ENCODE measurements at places on chromosomes 1 and 21.

GRCh38 chr1:168763031-168763430, 34.0 kb upstream of the DPT start:
- no peak for DNase-seq

DNA sequence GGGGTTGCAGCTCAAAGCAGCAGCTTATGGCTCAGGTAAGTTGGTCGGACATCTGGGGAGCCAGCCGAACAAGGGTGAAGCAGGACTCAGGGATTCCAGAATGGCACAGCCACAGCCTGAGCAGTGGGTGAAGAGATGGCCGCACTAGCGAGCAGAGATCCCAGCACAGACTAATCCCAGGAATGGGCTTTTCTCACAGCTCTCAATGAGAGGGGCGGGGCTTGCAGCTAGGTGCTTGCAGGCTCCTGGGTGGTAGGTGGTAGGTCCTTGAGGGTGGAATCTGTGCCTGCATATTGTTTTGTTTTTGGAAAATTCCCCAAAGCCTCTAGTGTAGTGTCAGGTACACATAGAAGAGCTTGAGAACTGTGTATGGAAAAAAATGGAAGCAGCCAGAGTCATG, 9.0 kb downstream of the KIAA0040 start:
- no peak for DNase-seq

DNA sequence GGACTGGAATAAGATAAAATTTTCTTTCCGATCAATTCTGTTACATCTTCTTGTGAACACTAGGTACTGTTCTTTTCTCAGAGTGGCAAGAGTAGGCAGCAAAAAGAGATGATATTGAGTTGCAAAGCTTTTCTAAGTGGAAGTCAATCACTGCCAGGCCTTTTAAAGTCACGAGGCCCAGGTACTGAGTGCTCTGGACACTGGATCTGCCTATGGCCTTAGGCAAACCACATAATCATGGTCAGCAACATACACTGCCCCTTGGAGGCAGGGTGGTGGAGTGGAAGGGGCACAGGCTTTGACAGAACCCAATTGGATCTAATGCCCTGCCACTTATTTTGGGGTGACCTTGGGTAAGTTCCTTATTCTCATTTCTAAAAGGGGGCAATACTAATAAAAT, 41.5 kb downstream of the TSEN15 start:
- no peak for DNase-seq

GRCh38 chr1:5818755-5819154, 173.5 kb downstream of the NPHP4 start:
- no peak for DNase-seq

- DNase-seq = no peak
Observed at GRCh38 chr1:209630383-209631225, 21.6 kb downstream of the LAMB3 start.

- DNase-seq = no peak
Observed at GRCh38 chr21:24561291-24561690, 1046.0 kb downstream of the MRPL39 start.

DNA sequence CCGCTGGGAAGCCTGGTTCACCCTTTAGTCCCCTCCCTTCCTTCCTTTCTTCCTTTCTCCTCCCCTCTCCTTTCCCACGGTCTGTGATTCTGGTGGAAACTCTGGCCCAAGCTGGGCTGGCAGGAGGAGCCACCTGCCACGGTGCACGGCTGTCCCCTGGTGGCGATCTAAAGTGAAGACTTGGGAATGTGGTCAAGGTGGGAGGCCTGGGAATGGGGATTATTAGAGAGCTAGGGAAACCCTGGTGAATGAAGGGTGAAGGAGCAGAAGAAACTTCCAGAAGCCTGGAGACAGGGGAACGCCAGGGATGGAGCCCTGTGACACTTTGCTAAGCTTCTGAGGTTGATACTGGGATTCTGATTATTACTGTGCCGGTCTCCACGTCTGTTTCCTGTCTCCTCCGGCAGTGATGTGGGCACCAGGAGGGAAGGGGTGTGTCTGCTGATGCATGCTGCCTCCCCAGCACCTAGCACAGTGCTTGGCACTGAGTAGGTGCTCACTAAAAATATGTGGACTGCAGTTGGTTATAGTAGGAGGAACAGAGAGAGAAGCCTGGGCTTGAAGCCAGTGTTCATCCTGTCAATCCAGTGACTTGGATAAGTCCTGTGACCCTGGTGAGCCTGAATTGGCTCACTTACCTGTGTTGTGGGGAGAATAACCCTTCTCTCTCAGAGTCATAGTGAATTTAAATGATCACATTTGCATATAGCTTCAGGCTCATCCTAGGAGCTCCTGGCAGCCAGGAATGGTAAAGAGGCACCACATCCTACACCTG, 71.2 kb upstream of the NBPF3 start:
- peak; percentile 32 for DNase-seq

DNA sequence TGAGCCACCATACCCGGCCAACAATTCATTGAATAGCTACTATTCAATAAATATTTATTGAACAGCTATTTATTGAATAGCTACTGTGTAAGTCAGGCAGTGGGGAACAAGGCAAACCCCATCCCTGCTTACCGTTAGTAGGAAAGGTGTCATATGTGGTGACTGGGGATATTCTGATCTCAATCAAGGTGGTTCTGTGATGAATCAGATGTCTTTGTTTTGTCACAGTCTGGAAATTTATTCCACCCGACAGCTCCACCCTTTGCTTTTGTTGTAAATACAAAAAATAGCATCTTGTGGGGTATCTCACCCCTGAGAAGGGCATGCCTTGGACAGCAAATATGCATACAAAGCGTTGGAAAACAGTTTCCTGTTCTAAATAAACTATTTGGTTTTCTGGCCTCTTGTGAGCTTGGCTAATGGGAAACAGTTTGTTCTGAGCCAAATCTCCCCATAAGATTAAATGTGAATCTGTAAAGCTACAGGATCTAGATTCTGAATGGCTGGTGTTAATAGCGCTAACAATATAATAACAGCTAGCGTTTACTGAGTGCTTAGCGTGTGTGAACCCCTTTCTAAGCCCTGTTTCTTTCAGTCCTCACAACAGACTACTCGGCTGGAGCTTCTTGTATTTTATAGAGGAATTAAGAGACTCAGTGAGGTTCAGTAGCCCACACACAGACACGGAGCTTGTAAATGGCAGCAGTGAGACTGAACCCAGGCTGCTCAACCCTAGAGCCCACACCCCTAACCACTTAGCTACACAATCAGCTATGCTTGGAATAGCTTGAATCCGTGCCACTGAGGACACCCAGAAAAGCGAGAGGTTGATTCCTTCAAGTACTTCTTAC, 5.5 kb downstream of the PDPN start:
- no peak for DNase-seq

DNA sequence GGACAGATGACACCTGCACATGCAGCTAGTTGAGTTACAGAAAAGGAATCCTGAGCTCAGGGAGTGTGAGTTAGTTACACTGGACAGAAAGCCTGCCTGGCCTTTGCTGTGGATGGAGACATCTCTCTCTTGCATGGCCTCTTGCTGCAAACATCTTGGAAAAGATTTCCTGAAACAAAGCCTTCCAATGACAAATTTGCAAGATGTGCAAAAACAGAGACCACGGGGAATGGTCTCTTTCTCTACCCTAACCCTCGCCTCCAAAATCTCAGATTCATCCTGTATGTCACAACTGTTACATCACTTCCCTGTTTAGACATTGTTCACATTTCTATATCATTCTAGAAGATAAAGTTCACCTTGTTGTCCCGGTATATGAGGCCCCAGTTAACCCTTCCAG, 415.6 kb downstream of the RYR2 start:
- DNase-seq = no peak

DNA sequence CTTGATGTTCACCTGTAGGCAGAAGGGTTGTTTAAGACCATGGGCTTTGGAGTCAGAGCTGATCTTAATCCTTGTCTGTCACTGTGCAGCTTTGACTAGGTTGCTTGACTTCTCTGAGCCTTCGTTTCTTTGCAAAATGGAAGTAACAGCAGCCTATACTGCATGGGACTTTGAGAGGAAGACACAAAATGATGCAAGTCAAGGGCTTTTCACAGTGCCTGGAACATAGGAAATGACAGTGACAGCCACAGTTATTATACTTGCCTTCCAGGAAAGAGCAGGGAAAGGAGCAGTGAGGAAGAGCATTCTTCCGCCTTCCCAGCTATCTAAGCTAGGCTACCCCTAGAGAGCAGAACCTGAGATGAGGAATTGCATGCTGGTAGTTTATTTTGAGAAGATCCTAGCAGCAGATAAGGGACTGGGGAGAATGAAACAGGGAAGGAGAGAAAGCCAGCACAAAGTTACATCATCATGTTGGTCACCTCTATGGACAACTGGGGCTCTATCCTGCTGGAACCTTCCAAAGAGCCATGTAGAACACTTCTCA, 3.1 kb downstream of the CSF3R start:
- no peak for DNase-seq

GRCh38 chr1:17251246-17251645, 2.3 kb downstream of the PADI3 start:
- no peak for DNase-seq

GRCh38 chr1:220217383-220217988, 54.8 kb downstream of the RAB3GAP2 start:
- DNase-seq = no peak

DNA sequence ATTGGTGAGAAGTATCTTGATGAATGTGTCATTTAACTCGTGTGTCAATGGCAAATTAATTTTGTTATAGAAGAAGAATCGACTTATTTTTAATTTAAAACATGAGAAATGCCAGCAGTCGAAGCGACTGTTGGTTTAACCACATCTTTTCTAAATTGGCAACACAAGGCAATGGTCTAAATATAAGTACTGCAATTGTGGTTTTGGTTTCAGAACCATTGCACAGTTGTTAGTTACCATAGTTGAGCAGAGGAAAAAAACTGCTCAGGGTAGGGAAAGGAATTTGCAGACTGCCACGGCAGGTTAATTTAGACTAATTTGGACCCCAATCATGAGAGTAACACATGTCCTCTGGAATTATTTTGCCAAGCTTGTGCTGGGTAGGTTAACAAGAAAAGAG, 185.6 kb upstream of the RUNX1 start:
- no peak for DNase-seq

DNA sequence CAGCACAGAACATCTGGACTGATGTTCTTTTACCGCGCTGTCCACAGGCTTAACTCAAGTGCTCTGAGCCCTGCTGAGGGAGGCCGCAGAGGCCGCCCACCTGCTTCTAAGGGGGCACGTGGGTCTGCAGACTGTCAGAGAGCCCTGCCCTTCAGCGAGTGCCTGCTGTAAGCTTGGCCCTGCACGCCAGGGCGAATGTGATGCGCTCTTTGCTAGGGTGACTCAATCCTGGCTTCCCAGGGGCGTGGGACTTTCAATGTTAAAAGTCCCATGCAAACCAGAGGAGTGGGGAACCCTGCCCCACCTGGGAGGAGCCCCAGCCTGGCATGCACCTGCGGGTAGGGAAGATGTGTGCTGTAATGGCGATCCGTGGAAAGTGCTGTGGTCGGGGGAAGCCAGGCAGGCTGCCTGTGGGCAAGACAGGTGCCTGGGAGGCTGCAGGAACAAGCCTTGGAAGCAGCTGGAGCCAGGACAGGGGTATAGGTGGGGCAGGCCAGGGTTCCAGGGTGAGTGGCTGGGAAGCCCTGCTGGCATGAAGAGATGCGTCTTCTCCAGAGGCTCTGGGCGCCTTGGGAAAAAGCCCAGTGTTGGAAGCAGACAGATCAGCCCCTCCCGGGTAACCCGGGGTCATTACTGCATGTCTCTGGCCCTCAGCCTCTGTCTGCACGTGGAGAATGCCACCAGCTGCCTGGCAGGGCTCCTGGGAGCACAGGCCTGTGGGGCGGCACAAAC, 594 bp upstream of the PANK4 start:
- no peak for DNase-seq

DNA sequence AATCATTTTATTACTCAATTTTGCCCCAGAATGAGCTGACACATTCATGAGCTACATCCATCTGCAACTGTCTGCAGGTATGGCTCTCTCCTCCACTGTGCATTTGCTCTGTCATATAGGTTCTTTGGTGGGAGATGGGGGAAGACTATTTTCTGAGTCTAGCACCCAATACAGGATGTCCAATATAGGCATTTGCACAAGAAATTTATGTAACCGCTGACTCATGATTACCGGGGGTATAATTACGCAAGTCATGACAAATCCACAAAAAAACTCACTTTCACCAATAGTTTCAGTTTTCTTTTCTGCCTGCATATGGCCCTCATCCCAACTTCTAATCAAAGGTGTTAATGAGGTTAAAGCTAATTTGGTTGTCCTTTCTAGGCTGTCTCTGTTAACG, 17.5 kb upstream of the VSIG8 start:
- DNase-seq = peak; percentile 33

DNA sequence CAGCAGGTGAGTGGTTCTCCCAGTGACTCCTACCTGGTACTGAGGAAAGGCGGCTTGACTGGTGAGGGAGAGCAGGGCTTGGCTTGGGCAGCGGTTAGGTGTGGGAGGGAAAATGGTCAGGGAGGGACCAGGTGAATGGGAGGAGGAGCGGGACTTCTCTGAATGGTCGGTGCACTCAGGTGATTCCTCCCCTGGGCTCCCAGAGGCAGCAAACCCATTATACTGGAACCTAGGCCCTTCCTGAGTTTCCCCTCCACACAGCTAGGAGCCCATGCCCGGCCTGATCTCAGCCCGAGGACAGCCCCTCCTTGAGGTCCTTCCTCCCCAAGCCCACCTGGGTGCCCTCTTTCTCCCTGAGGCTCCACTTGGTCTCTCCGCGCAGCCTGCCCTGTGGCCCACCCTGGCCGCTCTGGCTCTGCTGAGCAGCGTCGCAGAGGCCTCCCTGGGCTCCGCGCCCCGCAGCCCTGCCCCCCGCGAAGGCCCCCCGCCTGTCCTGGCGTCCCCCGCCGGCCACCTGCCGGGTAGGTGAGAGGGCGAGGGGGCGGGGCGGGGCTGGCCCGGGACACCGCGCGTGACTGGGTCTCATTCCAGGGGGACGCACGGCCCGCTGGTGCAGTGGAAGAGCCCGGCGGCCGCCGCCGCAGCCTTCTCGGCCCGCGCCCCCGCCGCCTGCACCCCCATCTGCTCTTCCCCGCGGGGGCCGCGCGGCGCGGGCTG, 2.3 kb downstream of the ARTN start:
- DNase-seq = no peak

DNA sequence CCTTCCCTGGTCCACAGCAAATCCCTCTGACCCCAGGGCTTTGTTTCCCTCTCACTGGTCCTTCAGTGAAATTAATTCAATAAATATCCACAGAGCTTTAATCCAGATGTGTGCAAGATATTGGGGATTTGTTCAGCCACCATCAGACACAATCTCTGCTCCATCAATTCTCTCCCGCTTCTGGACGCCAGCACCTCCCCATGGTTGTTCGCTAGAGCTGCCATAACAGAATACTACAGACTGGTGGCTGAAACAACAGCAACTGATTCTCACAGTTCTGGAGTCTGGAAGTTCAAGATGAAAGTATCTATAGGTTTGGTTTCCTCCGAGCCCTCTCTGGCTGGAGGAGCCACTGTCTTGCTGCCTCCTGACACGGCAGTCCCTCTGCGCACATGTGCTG, 303.9 kb downstream of the SMYD3 start:
- no peak for DNase-seq

DNA sequence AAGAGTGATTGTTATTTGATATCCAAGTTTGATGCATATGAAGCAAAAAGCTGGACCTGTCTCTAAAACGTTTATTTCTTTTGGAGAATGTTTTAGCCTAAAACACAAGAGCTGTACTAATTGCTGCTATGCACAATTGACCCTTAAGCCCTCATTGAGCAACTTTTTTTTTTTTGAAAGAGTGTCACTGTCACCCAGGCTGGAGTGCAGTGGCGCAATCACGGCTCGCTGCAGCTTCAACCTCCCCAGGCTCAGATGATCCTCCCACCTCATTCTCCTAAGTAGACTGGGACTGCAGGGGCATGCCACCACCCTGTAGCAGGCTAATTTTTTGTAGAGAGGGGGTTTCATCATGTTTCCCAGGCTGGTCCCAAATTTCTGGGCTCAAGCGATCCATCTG, 129.1 kb downstream of the PIK3R3 start:
- DNase-seq = no peak

- DNase-seq = no peak
Observed at GRCh38 chr21:36671836-36672235, 27.1 kb upstream of the SIM2 start.

Data from fibroblast of skin of left biceps (primary cell).